NCI-H2171 treated with DMSO at 0.1 percent for 48 hours (cell line): ENCODE measurements at places on chromosomes 16 and 17.

- DNase-seq: no peak
Observed at GRCh38 chr16:1741553-1742165, 29.7 kb downstream of the NME3 start.

- no peak for DNase-seq
Observed at GRCh38 chr17:69869667-69870066, 205.4 kb upstream of the KCNJ16 start.

GRCh38 chr16:57970970-57971369, at the start of gene CNGB1:
TSS of gene CNGB1 (minus strand) at chr16:57971128. CDS start at chr16:57967286, 3,842 bp downstream.
- DNase-seq: no peak

DNA sequence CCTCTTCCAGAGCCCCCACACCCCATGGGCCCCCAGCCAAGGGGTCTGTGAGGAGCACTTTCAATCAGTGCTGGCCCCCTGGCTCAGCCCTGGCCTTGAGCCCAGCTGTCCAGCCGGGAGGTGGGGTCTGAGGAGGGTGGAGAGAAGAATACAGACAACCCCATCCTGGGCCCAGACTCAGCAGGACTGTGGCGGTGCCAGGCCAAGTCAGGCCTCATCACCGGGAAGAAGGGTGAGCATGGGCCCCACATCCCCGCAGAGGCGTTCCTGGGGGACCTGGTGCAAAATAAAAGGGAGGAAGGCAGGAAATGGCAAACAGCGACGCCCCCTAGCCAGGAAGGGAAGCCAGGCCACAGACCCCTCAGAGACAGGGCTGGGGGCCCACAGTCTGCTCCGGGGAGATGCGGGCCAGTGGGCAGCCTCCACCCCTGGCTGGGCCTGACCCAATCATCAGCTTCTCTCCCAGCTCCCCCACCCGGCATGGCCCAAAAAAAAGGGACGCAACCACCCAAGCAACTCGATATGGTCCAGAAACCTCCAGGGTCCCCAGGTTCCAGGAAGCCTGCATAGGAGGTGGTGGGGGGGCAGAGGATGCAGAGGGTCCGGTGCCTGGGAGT, 20.6 kb downstream of the ZNF423 start:
- no peak for DNase-seq

- peak; percentile 10 for DNase-seq
Observed at GRCh38 chr16:86118467-86119307, 219.7 kb downstream of the IRF8 start.

- DNase-seq: no peak
Observed at GRCh38 chr16:60419859-60420258, 1616.4 kb downstream of the CDH8 start.

DNA sequence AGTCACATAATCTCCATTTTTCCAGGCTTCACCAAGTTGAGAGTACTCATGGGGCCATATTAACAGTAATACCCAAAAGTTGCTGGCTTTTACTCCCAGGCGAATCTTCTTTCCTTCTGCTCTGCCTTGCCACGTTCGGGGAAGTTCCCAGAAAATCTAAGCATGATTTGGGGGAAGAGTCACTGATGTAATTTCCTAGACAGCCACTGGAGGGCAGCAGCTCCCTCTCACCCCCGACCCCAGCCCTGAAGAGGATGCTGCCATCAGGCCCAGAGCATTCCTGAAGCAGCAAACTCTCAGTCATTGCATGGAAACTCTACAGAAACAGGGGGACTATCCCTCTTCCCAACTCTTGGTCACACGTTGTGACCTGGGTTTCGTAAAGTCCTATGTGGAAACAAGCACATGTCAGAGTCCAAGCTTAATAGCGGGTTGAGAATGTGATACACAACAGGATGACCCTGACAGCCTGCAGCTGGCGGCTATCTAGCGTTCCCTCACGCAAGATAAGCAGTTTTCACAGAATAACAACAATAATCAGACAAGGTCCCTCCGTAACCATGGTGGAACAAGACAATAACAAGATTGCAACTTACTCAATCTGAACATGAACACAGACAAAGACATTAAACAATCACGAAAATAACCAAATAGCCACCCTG, 43.8 kb upstream of the DHX40 start:
- DNase-seq: peak; percentile 56

GRCh38 chr16:87966064-87966645, 14.9 kb downstream of the BANP start:
- no peak for DNase-seq

DNA sequence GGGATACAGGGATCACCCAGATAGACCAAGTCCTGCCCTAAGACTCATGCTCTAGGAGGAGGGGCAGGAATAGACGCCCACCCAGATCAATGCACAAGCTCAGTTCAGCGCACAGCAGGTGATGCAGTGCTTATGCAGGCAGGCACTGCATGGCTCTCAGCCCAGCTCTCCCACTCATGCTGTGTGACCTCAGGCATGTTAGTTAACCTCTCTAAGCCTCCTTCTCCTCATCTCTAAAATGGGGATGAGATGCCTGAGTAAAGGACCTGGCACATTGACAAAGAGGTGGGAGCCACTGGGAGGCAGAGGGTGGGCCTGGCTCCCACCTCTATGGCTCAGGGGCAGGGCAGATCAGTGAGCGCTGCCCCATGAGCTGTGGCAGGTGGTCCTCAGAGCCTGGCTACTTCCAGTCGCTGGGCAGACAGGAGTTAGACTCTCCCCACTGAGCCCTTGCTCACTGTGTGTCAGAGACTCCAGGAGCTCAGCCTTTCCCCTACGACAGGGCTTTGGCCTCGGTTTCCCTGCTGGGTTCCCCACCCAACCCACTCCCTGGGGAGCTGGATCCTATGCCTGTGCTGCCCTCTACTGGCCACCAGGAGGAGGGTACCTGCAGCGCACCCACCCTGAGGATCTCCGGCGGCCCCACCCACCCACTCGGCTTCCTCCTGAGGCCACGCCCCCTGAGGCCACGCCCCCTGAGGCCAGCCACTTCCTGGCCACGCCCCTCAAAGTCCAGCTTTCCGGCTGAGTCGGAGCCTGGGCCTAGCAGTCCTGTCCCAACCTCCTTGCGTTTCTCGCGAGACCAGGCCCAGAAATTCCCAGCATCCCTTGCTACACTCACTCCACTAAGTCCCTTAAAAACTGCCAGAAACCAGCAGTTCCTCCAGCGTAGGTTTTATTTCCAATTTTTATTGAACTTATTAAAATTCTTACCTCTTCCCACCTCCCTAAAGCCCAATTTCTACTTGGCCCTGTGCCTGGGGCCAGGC, 196.1 kb downstream of the GSG1L start:
- DNase-seq: peak; percentile 9

- DNase-seq: peak; percentile 69
Observed at GRCh38 chr17:2398655-2399571, 1.9 kb downstream of the MNT start.

DNA sequence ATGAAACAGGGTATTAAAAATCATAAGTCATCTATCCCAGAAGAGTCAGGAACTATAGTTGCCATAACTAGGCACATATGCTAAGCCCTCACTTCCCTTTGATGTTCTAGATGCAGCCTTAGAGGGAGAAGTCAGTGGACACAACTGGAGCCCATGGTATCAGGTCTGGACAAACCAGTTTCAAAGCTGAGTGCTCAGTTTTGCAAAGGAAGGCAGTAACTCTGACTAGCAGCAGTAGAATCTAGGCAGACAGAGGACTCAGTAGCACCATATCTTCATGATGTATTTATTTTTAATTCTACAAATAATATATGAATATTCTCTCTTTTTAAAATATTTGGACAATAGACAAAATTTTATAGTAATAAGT, 11.7 kb upstream of the FAM20A start:
- no peak for DNase-seq

DNA sequence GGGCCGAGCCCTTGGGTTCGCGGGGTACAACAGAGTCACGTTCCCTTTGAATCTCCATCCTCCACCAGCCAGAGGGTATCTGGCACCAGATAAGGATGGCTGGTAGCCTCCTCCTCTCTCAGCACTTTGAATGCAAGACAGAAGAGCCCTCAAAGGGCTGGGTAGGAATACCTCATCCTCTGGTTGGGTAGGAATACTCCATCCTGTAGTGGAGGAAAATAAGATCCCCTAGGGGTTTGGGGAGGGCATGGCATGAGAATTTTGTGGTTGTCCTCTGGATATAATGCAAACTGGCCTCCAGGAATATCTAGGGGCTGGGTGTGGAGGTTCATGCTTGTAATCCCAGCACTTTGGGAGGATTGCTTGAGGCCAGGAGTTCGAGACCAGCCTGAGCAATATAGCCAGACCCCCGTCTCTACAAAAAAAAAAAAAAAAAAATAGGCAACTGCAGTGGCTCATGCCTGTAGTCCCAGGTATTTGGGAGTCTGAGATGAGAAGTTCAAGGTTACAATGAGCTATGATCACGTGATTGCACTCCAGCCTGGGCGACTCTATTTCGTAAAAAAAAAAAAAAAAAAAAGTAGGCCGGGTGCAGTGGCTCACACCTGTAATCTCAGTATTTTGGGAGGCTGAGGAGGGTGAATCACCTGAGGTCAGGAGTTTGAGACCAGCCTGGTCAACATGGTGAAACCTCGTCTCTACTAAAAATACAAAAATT, 2.7 kb downstream of the IGFBP4 start:
- DNase-seq: no peak

GRCh38 chr16:5549802-5550201, 452.2 kb upstream of the EEF2KMT start:
- DNase-seq: no peak

DNA sequence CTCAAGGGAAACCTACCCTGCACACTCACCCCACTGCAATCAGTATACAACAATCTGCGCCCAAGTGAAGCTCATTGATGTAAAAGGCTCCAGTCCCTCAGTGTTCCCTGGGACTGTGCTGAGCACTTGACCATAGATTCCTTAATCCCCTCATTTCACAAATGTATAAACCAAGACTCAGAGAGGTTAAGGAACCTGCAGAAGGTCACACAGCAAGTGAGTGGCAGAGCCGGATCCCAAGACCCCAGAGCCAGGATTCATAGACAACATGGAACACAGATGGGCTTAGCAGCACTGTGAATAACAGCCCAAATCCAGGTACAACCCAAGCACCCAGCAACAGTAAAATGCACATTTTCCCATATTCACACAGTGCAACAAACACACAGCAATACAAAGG, 225.7 kb downstream of the C16orf78 start:
- no peak for DNase-seq

GRCh38 chr17:81685108-81685507, 1.3 kb downstream of the HGS start:
- DNase-seq: no peak

DNA sequence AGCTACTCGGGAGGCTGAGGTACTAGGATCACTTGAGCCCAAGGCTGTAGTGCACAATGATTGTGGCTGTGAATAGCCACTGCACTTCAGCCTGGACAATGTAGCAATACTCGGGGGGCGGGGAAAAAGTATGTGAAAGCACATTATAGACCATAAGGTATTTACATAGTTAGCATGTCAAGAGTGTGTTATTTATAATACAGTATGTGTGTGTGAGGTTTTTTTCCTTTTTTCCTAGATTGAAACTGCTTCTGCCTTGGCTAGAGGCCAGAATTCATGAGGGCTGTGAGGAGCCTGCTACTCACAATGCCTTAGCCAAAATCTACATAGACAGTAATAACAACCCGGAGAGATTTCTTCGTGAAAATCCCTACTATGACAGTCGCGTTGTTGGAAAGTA, 30.5 kb downstream of the PTRH2 start:
- DNase-seq: no peak

DNA sequence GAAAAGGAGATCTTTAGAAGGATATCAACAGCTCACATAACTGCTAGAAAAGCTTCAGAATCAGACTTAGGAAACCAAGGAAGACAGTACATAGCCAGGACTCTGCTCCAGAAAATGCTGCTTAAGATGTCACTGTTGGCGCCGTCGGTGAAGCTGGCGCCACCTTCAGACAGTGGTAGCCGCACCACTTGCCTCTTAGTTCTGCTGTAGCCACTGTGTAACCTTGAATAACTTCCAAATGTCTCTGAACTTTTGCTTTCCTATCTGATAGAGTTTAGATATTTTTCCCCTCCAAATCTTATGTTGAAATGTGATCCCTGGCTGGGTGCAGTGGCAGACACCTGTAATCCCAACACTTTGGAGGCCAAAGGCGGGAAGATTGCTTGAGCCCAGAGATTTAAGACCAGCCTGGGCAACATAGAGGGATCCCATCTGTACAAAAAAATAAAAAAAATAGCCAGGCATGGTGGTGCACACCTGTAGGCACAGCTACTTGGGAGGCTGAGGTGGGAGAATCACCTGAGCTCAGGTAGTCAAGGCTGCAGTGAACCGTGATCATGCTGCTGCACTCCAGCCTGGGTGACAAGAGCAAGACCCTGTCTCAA, 6.3 kb upstream of the USP31 start:
- DNase-seq: no peak

- DNase-seq: no peak
Observed at GRCh38 chr16:47503936-47504335, 42.8 kb downstream of the PHKB start.

- peak; percentile 27 for DNase-seq
Observed at GRCh38 chr16:66344533-66345145, 21.9 kb upstream of the CDH5 start.

GRCh38 chr16:6250511-6250910, 1082.1 kb upstream of the RBFOX1 start:
- DNase-seq: no peak

DNA sequence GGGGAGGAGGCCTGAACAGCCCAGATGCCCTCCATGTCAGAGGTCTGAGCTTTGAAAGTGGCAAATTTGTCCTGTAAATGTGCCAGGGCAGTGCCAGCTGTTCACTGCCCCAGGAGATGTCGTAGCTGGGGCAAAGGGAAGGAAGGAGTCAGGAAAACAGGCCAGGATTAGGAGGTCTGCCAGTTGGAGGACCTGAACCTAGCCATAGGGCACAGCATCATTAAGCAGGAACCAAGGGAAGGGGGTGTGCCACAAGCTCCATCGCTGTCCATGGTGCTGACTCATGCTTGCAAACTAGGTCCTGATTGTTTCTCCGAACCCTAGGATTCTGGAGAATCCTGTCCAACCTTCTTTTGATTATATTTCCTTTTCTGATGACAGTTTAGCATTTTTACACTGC, 124.2 kb downstream of the TMEM132E start:
- peak; percentile 53 for DNase-seq

DNA sequence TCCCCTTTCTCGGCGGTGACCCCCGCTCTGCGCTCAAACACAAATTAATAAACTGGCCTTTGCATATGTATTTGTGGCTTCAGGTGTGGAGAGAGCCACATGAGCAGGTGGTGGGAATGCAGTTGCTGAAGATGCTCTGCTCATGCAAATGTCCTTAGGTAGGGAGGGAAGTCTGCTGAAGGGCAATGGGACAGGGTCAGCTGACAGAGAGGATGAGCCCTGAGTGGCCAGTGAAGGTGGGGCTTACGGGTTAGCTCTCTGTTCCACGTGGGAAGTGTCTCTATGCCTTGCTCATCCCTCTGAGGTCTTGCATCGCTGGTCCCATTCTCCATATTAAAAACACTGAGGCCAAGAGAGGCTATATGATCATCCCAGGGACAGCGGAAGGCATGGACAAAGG, 74.2 kb upstream of the CCL1 start:
- DNase-seq: no peak
